ENCODE measurements at places on chromosomes 13 and 19.

GRCh38 chr19:14558370-14559066, 13.3 kb downstream of the NDUFB7 start:
- no peak for DNase-seq

GRCh38 chr13:50129706-50130122, 114.5 kb downstream of the KCNRG start:
- DNase-seq, result no peak

GRCh38 chr19:38224014-38224862, at the start of gene DPF1:
Gene DPF1 (minus strand): TSS chr19:38224222. CDS start chr19:38224142, 80 bp downstream.
- no peak for DNase-seq

- no peak for DNase-seq
Observed at GRCh38 chr13:36919171-36919832, 736 bp downstream of the SMAD9 start.

GRCh38 chr13:66237411-66238062, 992.6 kb downstream of the PCDH9 start:
- DNase-seq, result no peak

DNA sequence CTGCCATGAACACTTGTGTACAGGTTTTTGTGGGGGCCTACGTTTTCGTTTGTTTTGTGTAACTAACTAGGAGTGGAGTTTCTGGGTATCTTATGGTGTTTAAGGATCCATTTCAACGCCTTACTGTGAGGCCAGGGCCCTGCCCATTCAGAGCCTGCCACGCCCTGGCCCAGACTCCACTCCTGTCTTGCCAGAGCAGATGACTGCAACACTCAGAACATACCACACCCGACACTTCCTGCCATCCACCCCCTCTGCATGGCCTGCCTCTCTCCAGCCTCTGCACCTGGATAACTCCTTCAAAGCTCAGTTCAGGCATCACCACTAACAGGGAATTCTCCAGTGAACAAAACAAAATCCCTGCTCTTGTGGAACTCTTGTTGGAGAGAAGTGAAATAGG, 43.2 kb downstream of the RGCC start:
- peak; percentile 55 for DNase-seq

DNA sequence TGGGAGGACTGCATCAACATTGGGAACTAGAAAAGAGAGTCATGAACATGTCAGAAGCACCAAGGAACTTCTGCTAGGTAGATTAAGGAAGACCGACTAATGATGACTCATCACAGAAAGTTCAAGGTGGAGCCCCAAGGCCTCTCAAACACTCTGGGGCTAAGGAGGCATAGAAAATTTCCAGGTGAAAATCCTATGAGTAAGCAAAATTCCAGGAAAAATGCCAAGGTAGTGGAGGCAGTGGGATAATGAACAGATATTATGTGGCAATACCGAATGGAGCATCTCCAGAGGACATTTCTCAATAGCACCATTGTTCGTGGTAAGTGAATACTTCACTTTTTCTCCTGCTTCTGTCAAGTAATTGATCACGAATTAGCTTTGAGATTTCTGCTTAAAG, 336.5 kb downstream of the MZT1 start:
- DNase-seq, result no peak

- no peak for DNase-seq
Observed at GRCh38 chr19:44745341-44745831, 3.1 kb upstream of the BCL3 start.

GRCh38 chr13:52112591-52112990, 16.3 kb downstream of the NEK5 start:
- no peak for DNase-seq

All from CD4-positive, alpha-beta T cell treated with Interleukin-6 at 100 ng/mL for 8 hours (primary cell).